NCI-H1694 treated with DMSO at 0.1 percent for 48 hours (cell line): ENCODE measurements at places on chromosomes 16 and 17.

DNA sequence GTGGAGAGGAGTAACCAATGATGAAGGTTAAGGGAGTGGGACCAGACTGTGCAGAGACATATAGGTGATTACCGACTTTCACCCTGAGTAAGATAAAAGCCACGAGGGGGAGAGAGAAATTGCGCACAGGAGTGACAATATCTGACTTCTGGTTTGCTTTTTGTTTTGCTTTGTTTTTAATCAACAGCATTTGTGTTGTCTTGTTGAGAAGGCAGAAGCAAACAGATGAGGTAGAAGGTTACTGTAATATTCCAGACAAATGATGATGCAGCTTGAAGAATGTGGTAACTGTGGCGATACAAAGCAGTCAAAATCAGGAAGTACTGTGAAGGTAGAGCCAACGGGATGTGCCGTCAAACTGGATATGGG lies 7.5 kb downstream of the PELP1 start:
- DNase-seq, result no peak

GRCh38 chr17:30208214-30208613 lies 27.3 kb downstream of the SLC6A4 start:
- DNase-seq, result no peak

DNA sequence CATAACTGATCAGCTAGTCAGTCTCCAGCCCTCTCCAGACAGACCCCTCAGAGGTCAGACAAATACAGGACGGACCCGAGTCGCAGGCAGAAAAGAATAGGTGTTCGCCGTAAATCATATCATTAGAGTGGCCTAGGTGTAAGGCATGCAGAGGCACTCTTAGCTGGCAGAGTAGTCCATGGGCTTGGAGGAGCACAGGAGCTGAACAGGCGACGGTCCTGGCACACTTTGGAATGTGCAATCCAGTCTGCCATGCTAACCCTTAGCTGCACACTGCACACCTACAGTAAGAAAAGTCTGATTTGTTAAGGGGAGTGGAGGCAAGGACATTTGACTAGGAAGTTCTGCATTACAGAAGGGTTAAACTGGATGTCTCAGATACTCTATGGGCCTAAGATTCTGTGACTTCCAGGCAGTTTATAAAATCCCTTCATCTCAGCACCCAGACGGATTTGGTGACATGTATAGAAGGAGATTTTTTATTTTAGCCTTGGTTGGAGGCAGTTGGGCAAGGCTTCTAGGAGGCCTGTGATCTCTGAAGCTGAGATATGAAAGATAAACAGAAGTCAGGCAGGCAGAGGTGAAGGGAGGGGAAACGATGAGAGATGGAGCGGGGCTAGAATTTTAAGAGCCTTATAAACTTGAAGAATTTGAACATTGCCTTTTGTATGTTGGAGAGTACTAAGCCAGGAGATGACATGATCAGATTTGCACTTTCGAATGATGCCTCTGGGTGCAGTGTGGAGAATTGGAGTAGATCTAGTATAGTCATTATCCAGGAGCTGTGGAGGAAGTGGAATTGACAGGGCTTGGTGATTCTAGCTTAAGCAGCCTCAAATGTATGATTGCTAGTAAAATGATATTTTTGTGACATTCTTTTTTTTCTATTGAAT lies 34.6 kb upstream of the SLC5A11 start:
- no peak for DNase-seq

- no peak for DNase-seq
Measured at GRCh38 chr16:2078096-2078495, 30.3 kb downstream of the TSC2 start.

GRCh38 chr16:50917950-50918703 lies 176.2 kb downstream of the CYLD start:
- DNase-seq, result peak; percentile 30

GRCh38 chr16:86436466-86437185 lies 73.7 kb upstream of the FOXF1 start:
- no peak for DNase-seq
